ENCODE measurements at places on chromosomes 3 and 15. TPM values are rescaled to one million over a fixed set of nuclear protein-coding genes. Genes with fewer than 3 reads are reported as not detected.

ASB14 gene
- not detected for total RNA-seq

CCRL2 gene
- 3.1 TPM for total RNA-seq

ILDR1 gene
- total RNA-seq, result not detected

CHRNA7 gene
- 3.5 TPM for total RNA-seq

NUP210 gene
- total RNA-seq, result 2.8 TPM

CLEC3B gene
- total RNA-seq, result 96.9 TPM

All from aorta (tissue), 5 donors.